ENCODE measurements at places on chromosomes 4 and X.

DNA sequence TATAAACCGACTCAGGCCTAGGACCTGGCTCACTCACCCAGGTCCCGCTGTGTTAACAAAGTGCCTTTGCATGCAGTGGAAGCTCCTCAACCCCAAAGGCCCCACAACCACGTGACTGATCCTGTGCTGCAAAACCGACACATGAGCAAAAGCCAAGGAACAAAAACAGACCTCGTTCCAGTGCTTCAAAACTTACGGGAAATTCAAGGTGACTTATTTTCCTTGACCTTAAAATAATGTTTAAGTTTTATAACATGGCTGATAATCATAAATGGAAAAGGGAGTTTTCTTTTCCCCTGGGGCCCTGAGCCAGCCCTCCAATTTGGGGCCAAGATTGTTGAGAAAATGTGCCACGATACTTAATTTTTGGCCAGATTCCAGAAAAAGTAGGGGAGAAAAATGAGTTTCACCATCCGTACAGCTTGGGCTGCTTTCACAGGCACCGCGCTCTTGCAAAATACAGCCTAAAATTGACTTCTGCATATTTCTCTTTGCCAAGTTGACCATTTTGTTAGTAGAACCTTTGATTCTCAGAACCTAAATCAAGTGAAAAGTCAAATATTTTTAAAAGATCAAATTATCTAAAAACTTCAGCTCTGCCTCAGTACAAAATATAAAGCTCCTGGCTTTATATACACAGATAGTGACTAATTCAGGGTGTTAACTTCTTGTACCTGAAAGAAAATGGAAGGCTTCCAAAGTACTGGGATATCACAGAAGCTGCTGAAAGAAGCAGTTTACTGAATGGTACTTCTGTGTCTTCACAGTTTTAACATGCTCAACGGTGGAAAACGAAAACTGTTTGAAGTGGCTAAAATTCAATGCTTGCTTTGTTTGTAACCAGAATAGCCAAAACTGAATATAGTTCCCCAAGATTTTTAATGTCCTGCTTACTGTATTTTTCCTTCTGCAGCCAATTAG lies 93.8 kb downstream of the APBB2 start:
- DNase-seq: no peak

- no peak for DNase-seq
These were observed 1.9 kb downstream of the STOX2 start for GRCh38 chr4:183906739-183907651.

- no peak for DNase-seq
These were observed 67.3 kb upstream of the IL13RA1 start for GRCh38 chrX:118660085-118660484.

DNA sequence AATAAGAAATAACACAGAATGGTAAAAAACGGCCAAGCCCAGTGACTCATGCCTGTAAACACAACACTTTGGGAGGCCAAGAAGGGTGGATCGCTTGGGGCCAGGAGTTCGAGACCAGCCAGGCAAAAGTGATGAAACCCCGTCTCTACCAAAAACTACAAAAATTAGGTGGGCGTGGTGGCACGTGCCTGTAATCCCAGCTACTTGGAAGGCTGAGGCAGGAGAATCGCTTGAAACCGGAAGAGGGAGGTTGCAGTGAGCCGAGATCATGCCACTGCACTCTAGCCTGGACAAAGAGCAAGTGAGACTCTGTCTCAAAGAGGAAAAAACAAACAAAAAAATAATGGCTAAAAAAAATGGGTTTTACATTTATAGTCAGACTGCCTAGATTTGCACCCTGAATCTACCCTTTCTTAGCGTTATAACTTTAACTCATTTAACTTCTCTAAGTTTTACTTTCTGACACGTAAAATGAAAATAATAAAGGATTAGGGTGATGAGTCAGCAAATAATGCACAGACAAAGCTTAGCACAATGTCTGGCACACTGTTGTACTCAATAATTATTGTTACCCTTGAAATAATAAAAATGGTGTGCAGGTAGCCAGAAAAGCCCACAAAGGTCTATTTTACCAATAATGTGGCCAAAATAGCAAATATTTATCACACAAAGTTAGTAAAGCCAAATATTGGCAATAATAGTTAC lies 55.0 kb downstream of the ATP11C start:
- DNase-seq: no peak

Measured in T-helper 1 cell (primary cell).